ENCODE measurements at places on chromosomes 1 and 21.

DNA sequence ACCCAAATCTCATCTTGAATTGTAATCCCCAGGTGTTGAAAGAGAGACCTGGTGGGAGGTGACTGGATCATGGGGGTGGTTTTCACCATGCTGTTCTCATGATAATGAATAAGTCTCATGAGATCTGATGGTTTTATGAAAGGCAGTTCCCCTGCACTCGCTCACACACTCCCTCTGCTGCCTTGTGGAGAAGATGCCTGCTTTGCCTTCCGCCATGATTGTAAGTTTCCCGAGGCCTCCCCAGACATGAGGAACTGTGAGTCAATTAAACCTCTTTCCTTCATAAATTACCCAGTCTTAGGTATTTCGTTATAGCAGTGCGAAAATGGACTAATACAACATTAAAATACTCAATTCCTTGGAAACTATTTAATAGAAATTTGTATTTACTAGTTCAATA, 99.2 kb downstream of the PROX1 start:
- no peak for DNase-seq

- no peak for DNase-seq
Measured at GRCh38 chr1:117577191-117577885, 28.5 kb upstream of the TENT5C start.

DNA sequence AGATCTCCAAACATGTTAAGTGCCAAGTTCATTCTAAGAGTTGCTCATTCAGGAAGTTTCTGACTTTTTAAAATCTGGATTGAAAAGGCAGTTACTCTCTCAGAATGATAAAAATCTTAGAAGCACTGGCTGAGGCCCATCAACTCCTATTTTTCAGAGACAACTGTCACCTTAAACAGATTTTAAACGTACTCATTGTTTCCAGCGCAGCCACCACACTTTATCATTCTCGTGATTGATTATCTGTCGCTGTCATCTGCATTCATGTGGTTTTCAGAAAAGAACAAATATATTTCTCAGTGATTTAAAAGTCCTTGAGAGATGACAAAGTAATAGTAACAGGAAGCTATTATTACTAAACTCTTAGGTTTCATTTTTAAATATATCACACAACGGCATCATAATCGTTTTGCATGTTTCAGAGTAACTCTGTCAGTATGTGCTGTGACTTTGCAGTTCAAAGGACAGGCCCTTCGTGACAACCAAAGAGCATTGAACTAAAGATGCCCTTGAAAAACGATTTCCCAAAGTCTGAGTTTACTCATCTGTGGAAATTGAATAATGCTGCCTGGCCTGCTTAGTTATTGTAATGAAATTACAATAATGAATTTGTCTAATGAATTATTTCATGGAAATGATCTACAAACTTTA, 14.9 kb upstream of the KCNK1 start:
- peak; percentile 74 for DNase-seq

DNA sequence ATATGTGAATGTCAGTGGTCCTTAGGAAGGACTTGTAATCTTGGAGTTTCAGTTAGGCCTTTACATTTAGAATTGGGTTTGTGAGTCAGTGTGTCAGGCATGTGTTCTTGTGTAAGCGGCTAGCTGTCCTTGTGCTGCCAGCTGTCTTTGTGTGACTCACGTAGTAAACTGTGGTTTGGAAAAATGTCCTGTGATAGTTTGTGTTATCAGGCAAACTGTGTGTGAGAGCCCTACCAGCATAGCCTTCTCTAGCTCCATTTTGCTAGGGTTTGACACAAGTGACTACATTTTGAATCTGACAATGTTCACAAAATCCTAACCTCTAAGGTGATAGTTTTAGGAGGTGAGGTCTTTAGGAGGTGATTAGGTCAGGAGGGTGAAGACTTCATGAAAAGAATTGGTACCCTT, 6.9 kb upstream of the SLC35D1 start:
- peak; percentile 98 for DNase-seq

DNA sequence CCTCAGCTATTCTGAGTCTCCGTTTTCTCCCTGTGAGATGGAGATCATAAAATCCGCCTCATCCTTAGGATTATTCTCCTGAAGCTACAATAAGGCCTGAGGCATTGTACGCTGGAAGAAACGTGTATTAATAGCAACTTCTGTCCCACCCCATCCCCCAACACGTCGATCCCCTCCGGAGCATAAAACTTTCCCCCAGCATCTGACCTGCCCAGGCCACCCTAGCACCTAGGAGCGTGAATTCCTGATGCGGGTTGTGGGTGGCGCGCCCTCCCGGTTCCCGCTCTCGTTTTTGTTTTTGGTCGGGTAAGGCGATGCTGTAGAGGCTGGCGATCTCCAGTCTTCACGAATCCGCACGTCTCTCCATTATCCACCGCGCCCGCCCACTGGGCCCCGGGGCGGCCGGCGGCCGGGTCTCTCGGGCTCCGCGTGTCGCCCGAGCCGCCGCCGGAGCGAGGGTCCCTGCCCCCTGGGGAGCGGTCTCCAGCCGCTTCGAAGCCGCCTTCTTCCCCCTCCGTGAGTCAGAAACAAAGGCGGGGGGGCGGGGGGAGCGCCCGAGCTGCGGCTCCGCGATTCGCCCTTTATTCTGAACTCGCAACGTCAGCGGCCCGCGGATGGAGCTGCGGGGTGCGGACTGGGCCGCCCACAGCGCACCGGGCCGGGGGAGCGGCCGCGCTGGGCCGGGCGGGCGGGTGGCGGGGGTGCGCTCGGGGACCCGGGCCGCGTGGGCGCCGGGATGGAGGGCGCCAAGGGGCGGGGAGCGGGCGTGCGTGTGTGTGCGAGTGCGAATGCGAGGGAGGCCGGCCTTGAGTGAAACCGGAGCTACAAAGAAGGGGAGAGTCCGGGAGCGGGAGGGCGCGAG, at the start of gene PLEKHO1:
Gene PLEKHO1, plus strand, starts transcription at position 646 of the 862 bp plus-strand sequence. CDS start 342 bp downstream, outside the sequence.
- DNase-seq = peak; percentile 93

GRCh38 chr1:210332233-210332632, 3.5 kb downstream of the HHAT start:
- no peak for DNase-seq

- DNase-seq = no peak
Measured at GRCh38 chr1:175216444-175216843, 23.9 kb upstream of the KIAA0040 start.

DNA sequence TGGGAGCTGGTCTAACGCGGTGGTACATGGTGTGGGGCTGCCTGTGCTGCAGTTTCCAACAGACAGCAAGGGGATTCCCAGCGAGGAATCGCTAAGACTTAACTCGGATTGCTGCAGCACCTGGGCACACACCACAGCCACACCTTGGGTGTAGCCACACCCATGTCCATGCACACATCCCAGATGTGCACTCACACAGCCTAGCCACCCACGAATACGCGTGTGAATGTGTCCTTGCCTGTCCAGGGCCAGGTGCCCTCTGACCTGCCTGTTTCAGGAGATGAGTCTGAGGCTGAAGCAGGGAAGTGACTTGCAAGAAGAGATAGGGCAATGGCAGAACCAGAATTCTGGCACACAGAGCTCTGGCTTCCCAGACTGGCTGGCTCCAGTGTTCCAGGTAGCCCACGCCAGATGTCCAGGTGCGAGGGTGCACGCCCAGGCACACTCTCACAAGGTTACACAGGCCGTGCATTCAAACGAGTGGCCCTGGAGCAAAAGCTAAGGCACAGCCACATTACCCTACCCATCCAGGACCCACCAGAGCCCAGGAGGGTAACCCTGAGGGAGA, 272.7 kb downstream of the TRABD2B start:
- DNase-seq = no peak

DNA sequence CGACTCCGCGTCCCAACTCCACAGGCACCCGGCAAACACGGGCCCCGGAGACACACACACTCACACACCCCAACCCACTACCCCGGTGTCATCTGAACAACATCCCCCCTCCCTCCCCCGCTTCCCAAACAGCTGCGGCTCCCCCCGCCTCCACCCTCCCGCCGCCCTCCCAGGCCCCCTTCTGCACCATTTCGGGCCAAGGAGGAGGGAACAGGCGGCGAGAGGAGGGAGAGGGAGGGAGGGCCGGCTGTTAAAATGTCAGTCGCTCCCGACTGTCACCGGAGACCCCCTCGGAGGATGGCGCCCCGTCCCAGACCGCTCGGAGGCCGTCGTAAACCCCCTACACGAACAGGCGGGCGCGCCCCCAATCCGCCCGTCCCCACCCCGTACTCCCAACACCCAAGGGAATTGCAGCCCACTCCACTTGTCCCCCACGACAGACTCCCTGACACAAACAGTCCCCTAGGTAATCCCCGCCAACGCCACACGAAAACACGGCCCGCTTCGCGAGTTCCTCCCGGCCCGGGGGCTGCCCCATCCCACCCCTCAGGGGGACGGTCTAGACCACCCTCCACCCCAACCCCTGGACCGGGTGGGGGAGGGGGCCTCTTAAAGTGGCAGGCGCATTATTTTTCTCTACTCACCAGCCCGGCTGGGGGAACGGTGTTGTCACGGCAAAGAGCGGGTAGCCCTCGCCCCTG, 583 bp downstream of the MEF2D start:
- peak; percentile 31 for DNase-seq

DNA sequence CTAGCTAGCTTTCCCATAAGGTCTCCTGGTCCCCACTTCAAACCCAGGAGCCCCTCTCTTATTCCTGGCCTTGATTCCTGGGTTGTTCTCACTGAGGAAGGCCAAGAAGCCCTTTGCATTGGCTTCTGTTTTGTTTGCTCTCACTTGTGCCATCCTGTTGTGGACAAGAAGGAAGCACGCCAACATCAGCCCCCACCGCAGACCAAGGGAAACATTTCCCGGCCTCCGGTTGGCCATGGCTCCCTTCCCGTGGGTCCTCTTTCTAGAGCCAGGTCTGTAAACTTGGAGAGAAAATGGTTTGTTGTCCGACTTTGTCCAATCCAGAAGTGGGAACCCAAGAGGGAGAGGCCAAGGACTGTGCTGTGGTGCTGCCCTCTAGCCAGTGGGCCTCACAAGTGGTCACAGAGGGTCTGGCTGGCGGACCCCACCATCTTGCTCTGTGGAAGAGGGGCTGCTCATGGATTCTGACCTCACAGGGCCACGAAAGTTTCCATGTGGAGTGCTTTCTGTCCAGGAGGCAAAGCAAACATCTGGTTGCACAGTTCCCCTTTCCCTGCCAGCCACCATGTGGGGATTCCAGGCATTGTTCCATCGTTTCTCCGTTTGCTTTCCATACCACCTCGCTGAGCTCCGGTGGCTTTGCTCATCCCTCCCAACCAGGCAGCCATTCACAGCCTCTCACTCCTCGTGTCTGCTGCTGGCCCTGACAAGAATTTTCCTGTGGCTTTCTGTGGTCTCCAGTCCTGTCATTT, 18.9 kb upstream of the TENT5C start:
- no peak for DNase-seq

DNA sequence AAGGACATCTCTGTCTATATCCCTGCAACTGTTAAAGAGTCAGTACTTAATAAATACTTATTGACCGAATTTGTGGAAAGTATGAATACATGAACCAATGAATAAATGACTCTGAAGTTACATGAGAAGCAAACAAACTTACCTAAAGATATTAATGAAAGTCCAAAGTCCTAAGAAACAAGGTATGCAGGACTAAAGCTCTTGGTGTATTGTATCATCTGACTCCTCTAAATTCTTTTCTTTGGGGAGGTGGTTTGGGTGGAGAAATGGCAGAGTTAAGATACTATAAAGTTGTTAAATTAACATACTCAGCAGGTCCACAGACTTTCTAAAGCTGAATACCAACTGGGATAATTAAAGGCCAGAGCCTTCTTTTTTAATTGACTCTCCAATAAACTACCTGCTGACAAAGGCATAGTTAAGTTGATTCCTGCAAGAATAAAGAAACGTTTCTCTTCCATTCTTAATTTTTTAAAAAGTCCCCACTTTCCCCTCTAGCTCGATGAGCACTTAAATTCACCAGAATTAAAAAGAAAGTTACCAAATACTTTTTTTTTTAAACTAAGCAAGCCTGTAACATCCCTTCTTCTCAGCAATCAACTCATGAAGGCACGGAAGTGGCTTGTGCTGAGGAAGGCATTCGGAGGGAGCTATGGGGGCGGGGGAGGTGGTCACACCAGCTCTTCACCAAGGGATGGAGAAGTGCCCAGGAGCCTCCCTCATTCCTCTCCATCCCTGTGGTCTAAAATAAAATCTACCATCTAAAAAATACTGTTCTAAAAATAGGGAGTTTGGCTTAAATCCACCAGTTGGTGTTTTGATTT, 61.1 kb downstream of the GADD45A start:
- peak; percentile 56 for DNase-seq

GRCh38 chr1:209627027-209627731, 25.0 kb downstream of the LAMB3 start:
- DNase-seq = no peak

- no peak for DNase-seq
Measured at GRCh38 chr1:245485996-245486395, 331.2 kb downstream of the KIF26B start.

- no peak for DNase-seq
Measured at GRCh38 chr1:25644962-25645361, 28.4 kb downstream of the MAN1C1 start.

- DNase-seq = no peak
Measured at GRCh38 chr1:48645883-48646282, 130.8 kb downstream of the BEND5 start.

DNA sequence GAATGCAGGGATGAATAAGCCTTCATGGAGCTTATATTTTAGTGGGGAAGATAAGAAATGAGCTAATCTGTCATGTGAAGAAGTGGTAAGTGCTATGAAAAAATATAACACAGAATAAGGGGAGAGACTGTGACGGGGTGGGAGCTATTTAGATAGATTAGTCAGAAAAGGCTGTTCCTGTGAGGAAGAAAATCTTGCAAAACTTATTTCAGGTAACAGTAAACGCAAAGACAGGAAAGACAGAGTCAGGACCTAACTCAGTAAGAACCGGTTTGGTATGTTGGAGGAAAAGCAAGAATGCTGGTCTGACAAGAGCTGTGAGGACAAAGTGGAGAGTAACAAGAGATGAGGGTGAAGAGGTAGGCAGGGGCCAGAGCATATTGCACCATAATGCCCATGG, 22.0 kb downstream of the GNAI3 start:
- DNase-seq = no peak

DNA sequence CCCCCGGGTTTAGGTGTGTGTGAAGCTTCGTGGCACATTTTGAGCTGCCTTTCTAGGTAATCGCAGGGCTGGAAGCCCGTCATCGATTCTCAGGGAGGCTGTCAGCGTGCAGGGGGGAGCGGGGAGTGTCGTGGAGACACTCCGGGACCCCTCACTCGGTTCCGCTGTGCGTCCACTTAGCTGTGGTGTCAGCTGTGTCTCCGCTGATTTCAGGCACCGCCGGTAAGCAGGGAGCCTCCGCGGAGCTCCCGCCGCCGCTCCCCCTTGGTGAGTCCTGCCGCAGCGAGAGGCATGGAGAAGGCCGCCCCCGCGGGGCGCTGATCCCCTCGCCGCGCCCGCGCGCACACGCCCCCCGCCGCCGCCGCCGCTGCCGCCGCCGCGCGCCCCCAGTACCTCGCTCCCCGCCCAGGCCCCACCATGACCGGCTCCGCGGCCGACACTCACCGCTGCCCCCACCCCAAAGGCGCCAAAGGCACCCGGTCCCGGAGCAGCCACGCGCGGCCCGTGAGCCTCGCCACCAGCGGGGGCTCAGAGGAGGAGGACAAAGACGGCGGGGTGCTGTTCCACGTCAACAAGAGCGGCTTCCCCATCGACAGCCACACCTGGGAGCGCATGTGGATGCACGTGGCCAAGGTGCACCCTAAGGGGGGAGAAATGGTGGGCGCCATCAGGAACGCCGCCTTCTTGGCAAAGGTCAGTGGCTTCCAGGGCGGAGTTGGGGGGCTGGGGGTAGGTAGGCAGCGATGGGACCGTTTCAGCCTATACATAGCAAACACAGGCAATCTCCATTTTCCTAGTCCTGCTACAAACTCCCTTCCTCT, 995 bp downstream of the VASH2 start:
- no peak for DNase-seq
